HCT116 (cell line): ENCODE measurements at places on chromosomes 2 and 18.

GRCh38 chr18:23798824-23799223 lies 109.6 kb downstream of the LAMA3 start:
- no peak for DNase-seq

DNA sequence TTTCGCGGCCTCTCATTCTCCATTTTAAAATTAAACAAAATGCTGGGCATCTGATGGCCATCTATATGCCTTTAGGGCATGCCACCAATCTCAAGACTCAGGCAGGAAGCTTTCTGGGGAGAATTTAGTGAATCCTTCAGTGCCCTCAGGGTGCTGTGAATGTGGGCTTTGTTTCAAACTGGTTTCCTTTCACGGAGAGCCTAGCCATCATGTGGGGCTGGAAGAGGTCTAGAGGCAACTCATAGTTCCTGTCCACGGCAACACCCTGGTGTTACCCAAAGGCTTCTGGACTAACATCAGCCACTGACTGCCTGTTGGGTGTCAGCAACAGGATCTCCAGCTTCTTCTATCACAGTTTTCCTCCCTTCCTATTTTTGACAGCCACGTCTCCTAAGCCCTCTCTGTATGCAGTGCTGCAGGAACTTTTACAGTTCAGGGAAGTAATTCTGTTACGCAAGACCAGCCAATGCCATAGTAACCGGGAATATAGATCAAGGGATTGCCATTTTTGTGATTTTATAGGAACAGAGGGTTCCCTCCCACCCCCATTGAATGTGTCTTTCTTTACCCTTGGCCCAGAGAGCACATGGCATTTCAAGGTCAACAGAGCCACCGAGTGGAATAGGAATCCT lies 7.9 kb upstream of the WDR33 start:
- no peak for DNase-seq

DNA sequence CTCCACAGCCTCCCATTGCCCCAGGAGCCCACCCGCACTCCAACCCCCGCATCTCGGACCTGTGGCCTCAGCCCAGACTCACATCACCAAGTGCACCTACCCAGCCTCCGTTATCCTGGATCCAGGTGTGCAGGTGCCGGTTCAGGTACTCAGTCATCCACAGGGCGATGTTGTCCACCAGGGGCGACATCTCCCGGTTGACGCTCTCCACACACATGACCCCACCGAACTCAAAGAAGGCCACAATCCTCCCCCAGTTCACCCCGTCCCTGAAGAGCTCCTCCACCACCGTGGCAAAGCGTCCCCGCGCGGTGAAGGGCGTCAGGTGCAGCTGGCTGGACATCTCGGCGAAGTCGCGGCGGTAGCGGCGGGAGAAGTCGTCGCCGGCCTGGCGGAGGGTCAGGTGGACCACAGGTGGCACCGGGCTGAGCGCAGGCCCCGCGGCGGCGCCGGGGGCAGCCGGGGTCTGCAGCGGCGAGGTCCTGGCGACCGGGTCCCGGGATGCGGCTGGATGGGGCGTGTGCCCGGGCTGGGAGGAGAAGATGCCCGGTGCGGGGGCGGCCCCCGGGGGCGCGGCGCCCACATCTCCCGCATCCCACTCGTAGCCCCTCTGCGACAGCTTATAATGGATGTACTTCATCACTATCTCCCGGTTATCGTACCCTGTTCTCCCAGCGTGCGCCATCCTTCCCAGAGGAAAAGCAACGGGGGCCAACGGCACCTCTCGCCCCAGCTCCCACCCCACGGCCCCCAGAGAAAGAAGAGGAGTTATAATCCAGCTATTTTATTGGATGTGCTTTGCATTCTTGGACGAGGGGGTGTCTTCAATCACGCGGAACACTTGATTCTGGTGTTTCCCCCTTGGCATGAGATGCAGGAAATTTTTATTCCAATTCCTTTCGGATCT lies 1.3 kb downstream of the BCL2 start:
- DNase-seq: no peak

- no peak for DNase-seq
These were observed 90.6 kb downstream of the ADAM23 start for GRCh38 chr2:206533977-206534376.

DNA sequence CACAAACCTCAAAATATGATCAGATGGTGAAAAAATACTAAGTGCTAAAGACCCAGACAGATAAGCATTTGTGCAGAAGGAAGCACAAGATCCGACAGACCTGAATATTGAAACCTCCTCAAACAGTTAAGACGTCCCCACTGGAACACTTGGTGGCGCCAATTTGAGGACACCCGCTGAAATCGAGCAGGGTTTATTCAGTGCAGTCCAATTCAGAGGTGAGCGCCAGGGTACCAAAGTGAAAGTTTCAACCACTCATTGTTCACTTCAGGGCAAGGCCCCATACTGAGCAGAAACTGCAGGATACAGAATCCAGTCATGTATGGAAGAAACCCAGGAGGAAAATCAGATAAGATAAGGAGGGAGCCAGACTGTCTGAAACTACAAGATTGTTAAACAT lies 417.6 kb downstream of the LRRTM4 start:
- DNase-seq: no peak

DNA sequence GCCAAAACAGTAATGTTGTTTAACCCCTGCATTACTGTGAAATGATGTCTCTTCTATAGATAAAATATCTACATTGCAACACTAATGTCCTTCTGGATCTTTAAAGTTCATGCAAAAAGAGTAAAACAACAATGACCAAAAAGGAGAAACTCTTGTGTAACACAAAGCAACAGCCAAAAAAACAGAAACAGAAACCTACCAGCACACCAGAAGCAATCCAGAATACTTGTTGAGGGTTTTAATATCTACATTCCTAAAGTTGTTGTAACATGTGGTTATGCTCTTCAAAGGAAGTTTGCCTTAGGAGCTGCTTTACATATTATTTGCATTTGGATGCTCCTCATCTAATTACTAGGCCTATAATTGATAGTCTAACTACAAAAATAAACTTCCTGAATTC lies 157.2 kb downstream of the BABAM2 start:
- no peak for DNase-seq

- DNase-seq: no peak
These were observed 19.9 kb upstream of the ZAP70 start for GRCh38 chr2:97693476-97693875.

DNA sequence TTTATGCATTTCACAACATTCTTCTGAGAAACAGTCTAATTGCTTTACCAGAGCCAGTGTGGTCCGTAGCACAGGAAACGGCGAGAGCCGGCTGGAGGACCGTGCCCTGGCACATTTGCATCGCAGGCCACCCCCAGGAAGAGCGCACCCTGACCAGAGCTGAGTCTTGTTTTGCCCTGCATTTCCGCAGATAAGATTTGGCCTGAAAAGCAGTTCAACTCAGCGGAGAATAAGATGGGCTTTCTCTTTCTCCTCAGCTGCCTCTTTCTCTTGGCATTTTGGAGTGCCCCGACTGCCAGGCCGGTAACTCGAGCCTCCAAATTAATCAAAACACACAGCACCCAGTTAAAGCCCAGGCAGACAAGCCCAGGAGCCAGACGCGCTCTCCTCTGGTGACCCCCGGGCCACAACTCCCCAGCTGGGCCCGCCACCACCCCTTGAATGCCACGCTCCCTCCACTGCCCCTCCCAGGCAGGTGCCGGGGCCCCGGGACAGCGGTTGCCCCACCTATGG lies 464 bp downstream of the COL4A4 start:
- DNase-seq: no peak

- no peak for DNase-seq
These were observed 72.4 kb downstream of the ZNF521 start for GRCh38 chr18:25279556-25279955.

- DNase-seq: no peak
These were observed 181.5 kb downstream of the EN1 start for GRCh38 chr2:118665784-118666529.

DNA sequence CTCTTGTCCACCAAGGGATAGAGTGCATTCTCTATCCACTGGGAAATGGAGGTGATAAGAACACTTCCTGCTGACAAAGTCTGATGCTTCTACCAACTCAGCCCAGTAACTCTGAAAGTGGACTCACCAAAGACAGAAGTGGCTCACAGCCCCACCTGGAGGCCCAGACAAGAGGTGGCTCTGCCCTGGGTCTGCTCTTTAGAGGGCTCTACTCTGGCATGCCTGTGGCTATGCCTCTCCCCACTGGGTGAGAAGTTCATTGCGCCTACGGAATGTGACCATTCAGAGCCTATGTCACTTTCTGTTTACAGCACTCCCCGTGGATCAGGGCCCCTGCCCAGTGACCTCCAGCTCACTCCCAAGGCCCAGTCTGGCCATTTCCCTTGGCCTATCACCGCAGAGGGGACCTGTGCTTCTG lies 13.5 kb upstream of the XDH start:
- no peak for DNase-seq

- no peak for DNase-seq
These were observed 102.2 kb upstream of the ASB18 start for GRCh38 chr2:236366397-236366796.
